ENCODE measurements at places on chromosomes 5 and 9.

GRCh38 chr5:10387690-10388089 lies 34.2 kb downstream of the MARCHF6 start:
- DNase-seq = no peak

GRCh38 chr9:137772281-137772873 lies 105.2 kb upstream of the CACNA1B start:
- no peak for DNase-seq

GRCh38 chr9:138043061-138043410 lies 165.5 kb downstream of the CACNA1B start:
- no peak for DNase-seq

DNA sequence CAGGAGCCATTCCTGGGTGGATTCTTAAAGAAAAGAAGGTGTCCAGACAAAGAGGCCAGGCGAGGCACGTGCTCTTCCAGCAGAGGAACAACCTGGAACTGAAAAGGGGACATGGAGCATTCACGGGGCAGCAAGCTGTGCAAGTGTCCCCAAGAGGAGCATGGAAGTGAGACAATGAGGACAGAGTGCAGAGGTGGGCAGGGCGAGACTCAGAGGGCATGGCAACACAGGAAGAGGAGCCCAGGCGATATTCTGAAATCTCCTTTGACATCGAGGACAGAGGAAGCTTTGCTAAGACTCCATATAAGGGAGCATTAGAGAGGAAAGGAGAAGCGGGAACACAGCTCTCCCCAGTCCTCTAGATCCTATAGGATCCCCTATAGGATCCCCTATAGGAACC lies 29.4 kb upstream of the SPATA31E1 start:
- DNase-seq = no peak

- DNase-seq = no peak
Measured at GRCh38 chr5:33439905-33440481, 772 bp upstream of the TARS1 start.

DNA sequence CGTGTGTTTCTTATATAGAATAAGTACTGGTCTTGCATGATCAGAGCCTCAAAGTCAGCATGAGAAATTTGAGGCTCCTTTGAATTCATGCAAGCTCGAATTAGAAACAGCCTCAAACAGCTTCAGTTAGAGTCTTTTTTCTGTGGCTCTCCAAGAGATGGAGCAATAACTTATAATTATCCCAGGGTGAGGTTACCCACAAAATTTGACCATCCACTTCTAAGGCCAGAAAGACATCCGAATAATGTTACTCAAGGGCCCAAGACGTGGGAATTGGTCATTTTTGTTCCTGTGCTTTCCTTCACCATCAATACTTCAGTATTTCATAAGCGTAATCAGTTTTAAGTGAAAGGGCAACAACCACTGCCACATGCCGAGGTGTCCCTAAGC lies 89.7 kb downstream of the DAPK1 start:
- no peak for DNase-seq

DNA sequence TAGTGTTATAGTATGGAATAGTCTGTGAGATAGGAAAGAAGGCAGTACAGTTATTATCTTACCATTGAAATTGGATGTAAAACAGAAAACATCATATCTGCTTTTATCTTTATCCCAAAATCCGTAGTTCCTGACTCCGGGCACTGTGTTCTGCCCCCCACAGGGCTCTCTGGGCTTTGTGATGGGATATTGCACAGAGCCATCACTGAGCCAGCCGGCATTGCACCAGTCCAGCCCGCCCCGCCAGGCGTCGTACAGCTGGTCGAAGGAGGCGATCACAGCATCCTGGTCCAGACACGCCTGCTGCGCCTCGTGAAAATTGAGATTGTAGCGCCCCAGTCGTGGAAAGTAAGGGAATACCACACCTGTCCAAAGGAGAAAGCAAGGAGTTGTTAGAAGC lies 76.4 kb downstream of the HAPLN1 start:
- no peak for DNase-seq

DNA sequence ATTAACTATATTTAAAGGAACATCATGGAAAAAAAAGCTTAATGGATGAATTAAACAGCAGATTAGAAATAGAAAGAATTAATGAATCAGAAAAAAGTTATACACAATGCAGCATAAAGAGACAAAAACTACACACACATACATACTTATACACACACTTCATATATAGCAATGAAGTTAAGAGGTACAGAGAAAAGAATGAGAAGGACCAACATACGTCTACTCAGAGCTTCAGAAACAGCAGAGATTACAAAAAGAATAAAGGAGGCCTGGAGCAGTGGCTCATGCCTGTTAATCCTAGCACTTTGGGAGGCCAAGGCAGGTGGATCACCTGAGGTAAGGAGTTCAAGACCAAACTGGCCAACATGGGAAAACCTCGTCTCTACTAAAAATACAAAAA lies 133.9 kb upstream of the TNPO1 start:
- no peak for DNase-seq

GRCh38 chr5:32217886-32218396 lies 43.8 kb upstream of the GOLPH3 start:
- DNase-seq = no peak

GRCh38 chr5:74396913-74397622 lies 243.5 kb downstream of the ENC1 start:
- no peak for DNase-seq

GRCh38 chr5:107224272-107224671 lies 446.5 kb downstream of the EFNA5 start:
- DNase-seq = no peak
